ENCODE measurements at places on chromosomes 12 and 14. TPM values are rescaled to one million over a fixed set of nuclear protein-coding genes. Genes with fewer than 3 reads are reported as not detected.

The AQP5 gene
- not detected for total RNA-seq

The PTPRO gene
- total RNA-seq: 0.23 TPM

The LRFN5 gene
- not detected for total RNA-seq

The KRT85 gene
- total RNA-seq: not detected

The KRT2 gene
- total RNA-seq: not detected

The TTC6 gene
- total RNA-seq: not detected

The KERA gene
- total RNA-seq: not detected

The FOXN4 gene
- total RNA-seq: 5.1 TPM

The OTX2 gene
- not detected for total RNA-seq

The IL22 gene
- total RNA-seq: not detected

The CD163 gene
- total RNA-seq: not detected

The NEMP1 gene
- 85.2 TPM for total RNA-seq

The TAS2R9 gene
- not detected for total RNA-seq

The USP44 gene
- total RNA-seq: 4.2 TPM

GRCh38 chr14:36207500-36207899 is 31.0 kb upstream of the PTCSC3 start:
- no peak for DNase-seq

- no peak for DNase-seq
Observed at GRCh38 chr14:75120541-75121291, 6.1 kb downstream of the NEK9 start.

DNA sequence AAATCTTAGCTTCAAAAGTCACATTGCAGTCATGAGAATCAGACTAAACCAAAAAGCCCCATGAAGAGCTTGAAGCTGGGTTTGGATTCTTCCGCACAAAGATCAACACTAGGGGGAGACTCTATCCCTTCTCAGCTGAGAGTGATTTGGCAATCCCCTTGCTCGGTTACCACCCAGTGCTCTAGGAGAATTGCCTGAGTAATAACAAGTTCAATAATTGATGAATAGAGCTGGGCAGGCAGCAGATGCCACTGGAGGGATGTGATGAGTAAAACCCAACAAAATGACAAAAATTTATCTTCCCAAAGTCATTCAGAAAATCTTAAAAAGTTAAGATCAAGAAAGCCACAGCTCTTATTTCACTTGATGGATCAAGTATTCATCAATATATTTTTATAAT is 185.6 kb upstream of the ARID2 start:
- DNase-seq: peak; percentile 67

GRCh38 chr12:131402781-131403396 is 308.0 kb upstream of the SFSWAP start:
- no peak for DNase-seq

DNA sequence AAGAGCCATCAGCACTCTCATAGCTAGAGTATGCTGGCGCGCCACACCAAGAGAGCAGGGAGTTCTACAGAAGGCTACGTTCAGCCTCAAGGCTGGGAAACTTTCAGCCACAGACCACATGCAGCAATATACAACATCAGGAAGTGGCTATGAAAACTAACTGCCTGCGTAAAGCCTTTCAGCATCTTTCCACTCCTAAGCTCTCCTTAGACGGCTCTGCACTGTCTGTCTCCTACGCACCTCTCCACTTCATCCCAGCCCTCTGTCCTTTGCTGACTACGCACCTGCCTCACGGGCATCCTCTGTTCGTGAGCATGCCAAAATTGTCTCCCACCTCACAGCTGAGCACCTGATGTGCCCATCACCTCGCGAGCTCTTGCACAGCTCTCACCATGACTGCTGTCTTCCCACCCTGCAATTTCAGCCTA is 9.7 kb downstream of the MPHOSPH9 start:
- DNase-seq: no peak

- DNase-seq: no peak
Observed at GRCh38 chr12:97177481-97177880, 270.4 kb downstream of the NEDD1 start.

GRCh38 chr14:25048170-25049016 is 1.6 kb downstream of the STXBP6 start:
- DNase-seq: no peak

DNA sequence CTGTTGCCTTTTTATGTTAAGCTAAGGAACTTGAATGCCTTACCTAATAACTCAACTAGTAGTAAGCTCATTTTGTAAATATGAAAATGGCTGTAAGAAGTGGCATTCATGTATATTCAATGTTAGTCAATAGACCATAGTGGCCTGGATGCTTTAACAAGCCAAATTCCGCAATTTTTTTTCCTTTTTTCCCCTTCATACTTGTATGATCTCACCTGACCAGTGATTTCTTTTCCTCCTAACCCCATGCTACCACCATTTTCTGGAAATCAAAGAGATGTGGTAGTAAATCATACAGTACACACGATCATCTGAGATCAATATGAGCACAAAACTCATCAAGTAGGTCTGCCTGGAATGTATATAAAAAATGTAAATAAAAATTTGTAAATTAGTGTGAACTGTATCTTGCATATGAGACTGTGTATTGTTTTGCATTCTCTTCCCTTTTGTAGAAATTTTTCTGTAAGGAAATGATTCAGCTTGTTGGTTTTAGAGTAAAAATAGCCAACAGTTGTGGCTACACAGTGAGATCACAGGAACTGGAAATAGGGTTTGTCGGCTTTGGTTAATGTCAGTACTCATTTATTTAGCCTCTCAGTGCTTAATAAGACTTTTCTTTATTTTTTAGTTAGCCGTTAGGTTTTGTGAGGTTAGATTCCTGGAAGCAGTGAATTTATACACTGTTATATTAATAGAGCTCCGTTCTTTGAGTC is 62.5 kb downstream of the ETNK1 start:
- no peak for DNase-seq

DNA sequence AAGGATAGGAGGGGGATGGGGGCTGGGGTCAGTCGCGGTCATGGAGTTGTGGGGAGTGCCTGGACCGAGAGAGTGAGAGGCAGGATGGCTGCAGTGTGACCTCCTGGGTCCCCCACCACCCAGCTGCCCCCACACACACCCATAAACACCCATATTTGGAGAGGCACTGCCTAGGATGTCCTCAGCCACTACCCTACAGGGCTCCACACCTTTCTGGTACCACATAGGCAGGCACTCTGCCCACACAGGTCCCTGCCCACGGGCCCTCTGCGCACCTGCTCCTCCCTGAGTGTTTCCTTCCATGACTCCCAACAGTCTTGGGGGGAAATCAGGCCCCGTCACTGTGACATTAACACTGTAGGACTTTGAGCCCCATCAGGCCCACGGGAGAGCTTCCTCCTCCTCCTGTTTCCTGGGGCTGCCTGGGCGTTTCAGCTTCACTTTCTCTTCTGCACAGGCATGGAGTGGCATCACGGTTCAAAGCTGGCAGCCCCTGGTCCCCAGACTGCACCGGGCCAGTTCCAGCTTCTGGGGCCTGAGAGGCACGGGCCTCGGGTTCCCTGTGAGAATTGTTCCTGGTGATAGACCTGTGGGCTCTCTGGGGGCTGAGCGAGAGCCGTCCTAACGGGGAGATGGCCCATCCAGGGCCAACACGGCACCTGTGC is 207.0 kb upstream of the C14orf180 start:
- no peak for DNase-seq

DNA sequence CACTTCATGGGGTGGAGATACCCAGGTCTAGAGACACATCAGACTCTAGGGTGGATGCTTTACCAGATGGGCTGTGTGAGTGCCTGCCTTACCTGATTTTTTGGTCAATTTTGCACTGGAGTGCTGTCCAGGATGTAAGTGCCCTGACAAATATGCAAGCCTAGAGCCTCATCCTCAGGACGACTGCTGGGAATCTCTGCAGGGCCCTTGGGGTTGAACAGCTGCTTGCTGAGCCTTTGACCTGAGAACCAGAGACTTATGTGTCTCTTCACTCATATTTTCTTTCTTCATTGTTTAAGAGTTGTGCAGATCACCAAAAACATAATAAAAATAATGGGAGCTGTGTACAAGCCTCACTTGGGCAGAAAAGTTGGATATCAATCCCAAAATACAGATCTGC is 551.5 kb upstream of the ATP2B1 start:
- DNase-seq: no peak

DNA sequence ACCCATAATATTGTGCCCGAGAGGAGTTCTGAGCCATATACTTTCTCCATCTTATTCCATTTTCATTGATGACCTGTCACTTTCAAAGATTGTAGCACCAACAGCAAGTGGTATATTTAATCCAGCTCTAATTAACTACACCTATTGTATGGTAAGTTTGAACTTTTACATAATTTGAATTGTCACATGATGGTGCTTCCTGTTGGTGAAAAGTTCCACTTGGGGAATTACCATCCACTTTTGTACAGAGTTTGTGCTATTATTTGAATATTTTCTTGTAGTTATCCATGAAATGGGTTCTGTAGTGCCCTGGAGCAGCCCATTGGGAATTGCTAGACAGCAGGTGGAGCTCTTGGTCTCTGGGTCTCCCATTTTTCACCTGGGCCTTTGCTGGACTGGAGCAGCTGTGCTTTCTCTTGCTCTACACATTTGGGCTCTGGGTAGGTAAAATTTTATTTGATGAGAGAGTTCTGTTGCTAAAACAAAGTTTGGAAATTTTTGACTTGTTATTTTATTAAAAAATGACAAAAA is 3.0 kb downstream of the SMCO3 start:
- DNase-seq: peak; percentile 19

GRCh38 chr12:55633151-55633550 is 3.5 kb upstream of the OR10P1 start:
- no peak for DNase-seq

DNA sequence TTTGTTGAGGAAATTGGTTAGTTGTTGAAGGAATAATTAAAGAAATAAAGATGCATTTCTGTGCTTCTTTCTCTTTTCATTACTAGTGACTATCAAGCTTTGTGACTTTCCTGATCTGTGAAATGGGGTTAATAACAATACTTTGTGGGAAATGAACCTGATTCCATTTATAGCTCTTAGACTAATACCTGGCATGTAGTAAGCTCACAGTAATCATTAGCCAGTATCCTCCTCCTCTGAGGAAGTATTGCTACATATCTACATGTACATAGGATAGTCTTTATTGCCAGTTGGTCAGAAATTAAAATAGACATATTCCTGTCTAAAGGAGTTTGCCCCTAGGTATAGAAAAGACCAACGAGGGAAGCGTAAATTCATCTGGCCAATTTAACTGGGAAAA is 1.8 kb upstream of the CCDC198 start:
- no peak for DNase-seq

DNA sequence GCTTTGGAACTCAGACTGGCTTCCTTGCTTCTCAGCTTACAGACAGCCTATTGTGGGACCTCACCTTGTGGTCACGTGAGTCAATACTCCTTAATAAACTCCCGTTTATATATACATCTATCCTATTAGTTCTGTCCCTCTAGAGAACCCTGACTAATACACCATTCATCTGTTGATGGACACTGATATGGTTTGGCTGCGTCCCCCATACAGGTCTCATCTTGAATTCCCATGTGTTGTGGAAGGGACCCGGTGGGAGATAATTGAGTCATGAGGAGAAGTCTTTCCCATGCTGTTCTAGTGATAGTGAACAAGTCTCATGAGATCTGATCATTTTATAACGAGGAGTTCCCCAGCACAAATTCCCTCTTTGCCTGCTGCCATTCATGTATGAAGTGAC is 57.0 kb downstream of the OTOGL start:
- no peak for DNase-seq

GRCh38 chr12:45125997-45126396 is 75.1 kb upstream of the DBX2 start:
- DNase-seq: no peak

DNA sequence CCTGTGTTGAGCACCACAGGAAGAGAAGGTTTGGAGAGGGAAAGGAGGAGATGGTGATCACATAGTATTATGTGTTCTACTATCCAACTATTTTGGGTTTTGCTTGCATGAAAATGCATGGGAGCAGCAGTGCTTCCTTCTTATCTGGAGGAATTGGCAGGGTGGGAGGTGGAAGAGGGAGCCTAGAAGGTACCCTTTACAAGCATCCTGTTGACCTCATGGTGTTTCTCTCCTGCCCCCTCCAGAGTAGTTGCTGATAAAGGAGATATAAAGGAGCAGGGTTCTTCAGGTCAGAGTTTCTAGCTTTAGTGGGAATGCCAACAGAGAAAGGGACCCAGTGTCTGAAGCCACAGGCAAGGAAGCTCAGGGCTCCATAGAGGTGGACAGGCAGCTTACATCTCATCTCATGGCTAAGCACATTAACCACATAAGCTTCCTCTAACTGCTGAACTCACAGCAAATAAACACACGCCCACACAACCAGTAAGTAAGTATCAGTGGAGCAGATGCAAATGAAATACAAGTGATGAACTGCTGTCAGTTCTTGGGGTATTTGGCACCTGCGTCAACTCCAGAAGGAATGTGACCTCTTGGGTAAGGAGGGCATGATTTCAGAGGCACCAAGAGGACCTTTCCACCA is 174.2 kb upstream of the SLC38A2 start:
- DNase-seq: no peak

DNA sequence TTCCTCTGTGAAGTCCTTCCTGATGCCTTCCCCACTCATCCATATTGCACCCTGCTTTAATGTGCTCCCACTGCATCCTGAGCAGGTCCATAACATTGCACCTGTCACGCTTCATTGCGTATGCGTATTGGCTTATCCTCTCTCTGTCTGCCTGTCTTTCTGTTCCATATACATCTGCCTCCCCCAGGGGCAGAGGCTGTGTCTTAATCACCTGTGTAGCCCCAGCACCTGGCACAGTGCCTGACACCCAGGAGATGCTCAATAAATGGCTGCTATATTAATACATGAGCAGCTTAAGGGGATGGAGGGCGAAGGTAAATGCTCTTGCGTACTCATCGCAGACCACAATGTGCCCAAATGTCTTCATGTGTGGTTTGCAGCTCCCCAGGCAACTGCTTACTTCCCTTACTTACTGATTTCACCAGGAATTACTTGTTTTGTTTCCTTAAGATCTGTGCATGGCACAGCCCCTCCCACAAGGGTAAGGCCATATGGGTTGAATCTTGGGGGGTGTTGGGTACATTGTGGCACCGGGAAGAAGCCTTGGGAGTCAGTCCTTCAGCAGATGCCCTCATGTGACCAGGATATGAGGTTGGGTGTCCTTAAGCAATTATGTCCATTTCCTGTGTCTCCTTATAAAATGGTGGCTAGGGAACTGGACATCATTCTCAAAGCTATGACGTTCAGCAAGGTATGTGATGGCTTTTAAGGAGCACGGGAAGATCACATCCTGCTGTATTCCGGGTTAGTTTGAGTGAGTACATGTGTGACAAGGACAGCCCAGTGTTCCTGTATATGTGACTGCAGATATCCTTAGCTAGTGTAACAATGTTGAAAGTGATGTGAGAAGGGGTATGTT is 848 bp upstream of the CPNE6 start:
- no peak for DNase-seq

GRCh38 chr12:113231235-113232088 is 10.2 kb downstream of the TPCN1 start:
- DNase-seq: no peak

- no peak for DNase-seq
Observed at GRCh38 chr12:13428538-13429265, 232.2 kb downstream of the EMP1 start.

DNA sequence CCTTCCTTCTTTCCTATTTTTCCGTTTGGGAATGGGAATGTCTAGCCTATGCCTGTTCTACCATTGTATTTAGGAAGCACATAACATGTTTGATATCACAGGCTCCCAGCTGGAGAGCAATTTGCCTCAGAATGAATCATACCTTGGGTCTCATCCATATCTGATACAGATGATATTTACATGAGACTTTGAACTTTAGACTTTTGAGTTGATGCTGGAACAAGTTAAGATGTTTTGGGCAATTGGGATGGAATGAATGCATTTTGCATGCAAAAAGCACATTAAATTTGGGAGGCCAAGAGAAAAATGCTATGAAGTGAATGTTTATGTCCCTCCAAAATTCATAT is 61.9 kb upstream of the BEGAIN start:
- DNase-seq: no peak
